ENCODE measurements at places on chromosomes 2 and 18.

GRCh38 chr18:3260995-3261372 is 949 bp upstream of the MYL12B start:
- no peak for DNase-seq

DNA sequence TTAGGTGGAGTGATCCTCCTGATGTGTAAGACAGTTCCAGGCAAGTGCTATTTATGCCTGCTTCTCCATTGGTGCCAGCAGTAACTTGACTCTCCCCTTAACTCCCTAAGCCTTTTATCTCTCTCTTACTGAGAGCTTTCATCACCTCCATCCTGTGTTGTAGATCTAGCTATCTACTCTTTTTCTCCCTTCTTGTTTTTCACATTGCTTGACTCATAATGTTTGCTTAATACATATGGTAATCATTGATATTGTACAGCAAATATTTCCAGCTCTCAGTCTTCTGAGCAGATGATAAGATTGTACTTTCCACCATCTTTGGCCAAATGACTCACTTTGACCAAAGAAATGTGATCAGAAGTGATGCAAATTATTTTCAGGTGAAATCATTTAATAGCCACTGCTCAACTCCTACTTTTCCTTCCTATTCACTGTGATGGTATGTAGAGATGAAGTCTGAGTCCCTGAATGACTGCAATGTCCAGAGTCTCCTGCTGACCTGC is 165.0 kb downstream of the PLCL1 start:
- DNase-seq, result no peak

DNA sequence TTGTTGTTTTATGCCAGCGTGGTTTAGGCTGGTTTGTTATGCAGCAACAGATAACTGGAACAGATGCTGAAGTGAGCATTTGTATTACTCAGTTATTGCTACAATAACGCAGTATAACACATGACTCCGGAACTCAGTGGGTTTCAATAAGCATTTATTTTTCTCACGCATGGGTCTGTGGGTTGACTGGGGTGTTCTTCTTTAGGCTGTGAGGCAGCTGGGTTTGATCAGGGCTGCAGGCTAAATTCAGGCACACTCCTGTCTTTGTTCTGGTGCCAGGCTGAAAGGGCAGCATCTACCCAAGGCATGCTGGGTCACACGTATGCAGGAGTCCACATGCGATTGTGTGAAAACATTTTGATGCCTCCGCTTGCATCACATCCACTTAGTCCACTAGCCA is 3.8 kb upstream of the SLC1A4 start:
- no peak for DNase-seq

- no peak for DNase-seq
Measured at GRCh38 chr2:1736045-1736444, 8.3 kb downstream of the PXDN start.

GRCh38 chr18:5538544-5538943 is 5.3 kb downstream of the EPB41L3 start:
- DNase-seq, result no peak

GRCh38 chr2:191049728-191050639 is 36.0 kb upstream of the STAT1 start:
- no peak for DNase-seq

DNA sequence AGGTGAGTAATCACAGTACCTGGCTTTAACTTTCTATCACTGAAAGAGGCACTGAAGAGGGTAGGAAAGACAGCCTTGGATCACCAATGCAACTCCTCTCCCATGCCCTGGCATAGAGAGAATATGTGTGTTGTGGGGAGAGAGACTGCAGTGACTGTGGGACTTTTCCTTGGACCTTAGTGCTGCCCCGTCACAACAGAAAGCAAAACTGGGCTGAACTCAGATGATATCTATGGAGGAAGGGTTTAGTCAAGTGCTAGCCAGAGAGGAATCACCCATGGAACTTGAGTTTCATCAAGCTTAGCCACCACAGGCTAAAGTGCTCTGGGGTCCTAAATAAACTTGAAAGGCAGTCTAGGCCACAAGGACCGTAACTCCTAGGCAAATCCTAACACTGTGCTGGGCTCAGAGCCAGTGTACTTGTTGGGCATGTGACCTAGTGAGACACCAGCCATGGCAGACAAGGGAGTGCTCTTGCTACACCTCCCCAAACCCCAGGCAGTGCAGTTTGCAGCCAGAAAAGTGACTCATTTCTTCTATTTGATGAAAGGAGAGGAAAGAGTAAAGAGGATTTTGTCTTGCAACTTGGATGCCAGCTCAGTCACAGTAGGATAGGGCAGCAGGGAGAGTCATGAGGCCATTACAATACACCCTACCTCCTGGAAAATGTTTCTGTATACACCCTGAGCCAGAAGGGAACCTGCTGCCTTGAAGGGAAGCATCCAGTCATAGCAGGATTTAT is 105.8 kb upstream of the SPOPL start:
- no peak for DNase-seq

- DNase-seq, result no peak
Measured at GRCh38 chr18:40380686-40381439, 1574.2 kb upstream of the PIK3C3 start.

- DNase-seq, result no peak
Measured at GRCh38 chr18:55079481-55080355, 120.5 kb upstream of the CCDC68 start.
